Esophagus squamous epithelium (tissue), 5 donors: ENCODE measurements at places on chromosomes 6 and 20.

- no peak for DNase-seq
Measured at GRCh38 chr20:38181207-38181801, 16.2 kb upstream of the TGM2 start.

- DNase-seq, result no peak
Measured at GRCh38 chr6:111484633-111484930, 1.6 kb upstream of the REV3L start.

DNA sequence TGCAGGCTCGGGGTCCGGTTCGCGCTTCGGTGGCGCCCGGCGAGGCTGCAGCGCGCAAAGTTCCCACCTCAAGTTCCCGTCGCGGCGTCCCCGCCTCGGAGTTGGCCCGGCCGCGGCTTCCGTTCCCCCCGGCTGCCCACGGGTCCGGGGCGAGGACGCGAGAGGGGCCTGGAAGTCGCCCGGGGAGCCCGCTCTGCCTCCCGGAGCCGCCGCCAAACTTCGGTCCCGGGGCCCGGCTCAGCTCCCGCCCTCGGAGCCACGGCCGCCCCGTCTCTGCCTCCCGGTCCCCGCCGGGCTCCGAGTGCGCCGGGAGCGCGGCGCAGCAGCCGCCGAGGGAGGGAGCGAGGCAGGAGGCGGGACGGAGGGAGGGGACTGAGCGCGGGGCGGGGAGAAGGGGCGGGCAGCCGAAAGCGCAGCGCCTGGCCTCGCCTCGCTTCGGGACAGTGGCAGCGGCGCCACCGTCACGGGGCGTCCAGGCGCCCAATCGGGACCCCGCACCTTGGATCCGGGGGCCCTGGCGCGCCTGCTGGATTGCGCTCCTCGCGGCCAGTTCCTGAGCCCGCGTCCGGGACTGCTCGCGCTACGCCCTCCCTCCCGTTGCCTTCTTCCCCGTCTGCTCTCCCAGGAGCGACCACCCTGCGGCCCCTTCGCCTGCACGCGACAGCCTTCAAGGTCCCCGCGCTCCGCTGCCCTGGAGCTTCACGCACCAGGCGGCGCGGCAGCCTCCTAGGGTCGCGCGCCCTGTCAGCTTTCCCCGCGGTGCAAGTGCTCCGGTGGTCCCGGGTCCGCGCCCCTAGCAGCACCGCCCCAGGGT lies at the start of gene KCNG1:
Gene KCNG1 (minus strand): TSS at position 305 of the 814 bp plus-strand sequence. CDS start 12,769 bp downstream, outside the sequence.
- DNase-seq, result no peak

DNA sequence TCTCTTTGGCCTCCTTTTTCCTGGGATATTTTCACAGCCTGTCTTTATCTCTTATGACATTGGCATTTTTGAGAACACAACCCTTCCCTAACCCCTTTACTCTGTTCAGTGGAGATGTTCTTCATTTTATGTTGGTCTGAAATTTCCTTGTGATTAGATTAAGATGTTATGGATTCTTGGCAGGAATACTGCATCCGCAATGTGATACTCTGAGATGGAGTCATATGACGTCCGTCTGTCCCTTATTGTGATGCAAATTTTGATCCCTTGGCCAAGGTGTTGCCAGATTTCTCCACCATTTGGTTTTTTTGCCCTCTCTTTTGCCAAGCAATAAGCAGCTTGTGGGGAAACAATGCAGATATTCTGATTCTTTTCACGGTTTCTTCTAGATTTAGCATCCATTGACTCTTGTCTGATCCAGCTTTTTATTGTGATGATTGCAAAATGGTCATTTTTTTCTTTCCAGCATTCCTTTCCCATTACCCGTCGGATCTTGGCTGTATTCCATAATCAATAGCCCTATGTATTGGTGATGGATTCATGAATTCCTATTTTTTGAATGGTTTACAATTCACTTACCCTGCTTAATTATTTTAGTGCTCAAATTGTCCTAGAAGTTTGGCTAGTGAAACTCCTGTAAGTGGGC lies 85.1 kb downstream of the NCOA3 start:
- no peak for DNase-seq

DNA sequence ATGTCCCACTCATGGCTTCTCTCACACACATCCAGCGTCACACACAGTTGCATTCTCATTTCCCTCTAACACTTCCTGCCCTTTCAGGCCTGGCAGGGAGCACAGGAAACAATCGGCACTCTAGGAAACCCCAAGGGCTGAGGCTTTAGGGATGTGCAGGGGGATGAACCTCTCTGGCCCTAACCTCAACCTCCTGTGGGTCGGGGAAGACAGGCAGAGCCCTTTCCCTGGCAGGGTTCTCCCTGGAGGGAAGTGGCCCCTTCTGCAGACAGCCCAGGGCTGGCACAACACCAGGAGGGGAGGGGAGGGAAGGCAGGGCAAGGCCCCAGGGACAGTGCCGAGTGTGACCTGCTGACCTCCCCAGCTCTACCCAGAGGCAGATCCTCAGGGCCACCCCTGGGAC lies 2.7 kb downstream of the TEAD3 start:
- DNase-seq, result no peak

GRCh38 chr6:7542874-7543624 lies 1.6 kb downstream of the DSP start:
- no peak for DNase-seq

DNA sequence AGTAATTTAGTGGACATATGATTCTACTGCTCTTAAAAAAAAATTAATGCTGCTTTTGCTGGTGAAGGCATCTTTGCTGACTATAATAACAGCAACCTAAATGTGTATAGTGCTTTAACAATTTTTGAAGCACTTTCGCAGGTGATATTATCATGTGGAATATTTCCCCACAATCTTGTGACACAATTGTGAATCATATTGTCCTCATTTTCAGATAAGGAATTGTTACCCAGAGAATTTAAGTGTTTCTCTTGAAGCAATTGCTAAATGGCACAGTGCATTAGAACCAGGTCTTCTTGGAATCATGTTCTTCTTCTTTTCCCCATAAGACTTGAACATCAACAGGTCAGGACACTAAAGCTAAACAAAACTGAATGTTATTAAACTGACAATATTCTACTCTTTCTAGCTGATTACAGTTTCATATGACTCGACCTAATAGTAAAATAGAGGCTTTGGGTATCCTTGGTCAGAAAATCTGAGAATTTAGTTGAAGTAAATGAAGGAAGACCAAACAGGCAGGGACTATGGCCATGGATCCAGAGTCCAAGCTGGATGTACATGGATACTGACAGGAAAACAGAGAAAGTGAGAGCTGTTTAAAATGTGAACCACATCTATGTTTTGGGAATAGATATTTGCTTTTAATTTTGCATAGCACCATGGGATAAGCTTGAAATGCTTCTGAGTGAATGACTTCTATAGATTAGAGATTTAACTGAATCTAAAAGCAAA lies 121.8 kb upstream of the SLC35B3 start:
- no peak for DNase-seq

DNA sequence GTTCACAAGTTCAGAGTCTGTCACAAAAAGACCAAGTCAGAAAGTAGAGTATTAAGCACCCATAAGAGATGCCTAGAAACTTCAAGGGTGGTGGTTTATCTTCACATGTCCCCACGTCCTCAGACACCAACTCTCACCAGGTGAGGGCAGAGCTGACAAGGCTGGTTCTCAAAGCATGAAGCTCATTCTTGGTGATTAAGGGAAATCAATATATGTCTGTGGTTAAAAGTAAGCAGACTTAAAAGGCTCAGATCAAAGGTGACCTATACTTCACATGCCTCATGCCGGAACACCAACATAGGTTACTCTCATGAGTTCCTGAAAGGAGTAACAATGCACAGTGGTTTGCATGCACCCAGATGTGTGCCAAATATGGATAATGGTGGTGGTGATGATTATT lies 27.0 kb downstream of the IL17A start:
- no peak for DNase-seq

GRCh38 chr6:82995066-82995465 lies 70.6 kb downstream of the UBE3D start:
- no peak for DNase-seq

- no peak for DNase-seq
Measured at GRCh38 chr6:80214436-80215022, 108.1 kb downstream of the BCKDHB start.

- DNase-seq, result no peak
Measured at GRCh38 chr6:148836751-148837150, 89.9 kb downstream of the UST start.

- no peak for DNase-seq
Measured at GRCh38 chr6:57259064-57259463, 37.0 kb upstream of the RAB23 start.

- no peak for DNase-seq
Measured at GRCh38 chr6:24054388-24054787, 71.6 kb upstream of the NRSN1 start.

DNA sequence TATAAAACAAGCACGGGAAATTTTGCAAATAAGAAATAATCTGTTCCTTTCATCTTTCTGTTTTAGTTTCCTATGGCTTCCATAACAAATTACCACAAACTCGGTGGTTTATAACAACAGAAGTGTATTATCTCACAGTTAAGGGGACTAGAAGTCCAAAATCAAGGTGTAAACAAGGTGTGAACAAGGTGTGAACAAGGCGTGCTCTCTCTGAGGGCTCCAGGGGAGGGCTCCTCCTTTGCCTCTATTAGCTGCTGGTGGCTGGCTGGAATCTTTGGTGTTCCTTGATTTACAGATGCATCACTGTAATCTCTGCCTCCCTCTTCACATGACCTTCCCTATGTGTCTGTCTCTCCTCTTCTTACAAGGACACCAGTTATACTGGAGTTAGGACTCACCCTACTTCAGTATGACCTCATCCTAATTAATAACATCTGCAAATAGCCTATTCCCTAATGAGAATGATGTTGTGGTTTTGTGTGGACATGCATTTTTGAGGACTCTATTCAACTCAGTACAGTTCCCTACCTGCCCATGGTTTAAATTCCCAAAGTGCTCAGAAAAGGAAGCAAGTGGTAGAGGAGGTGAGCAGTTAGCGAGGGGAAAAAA lies 17.5 kb upstream of the BMP5 start:
- no peak for DNase-seq

DNA sequence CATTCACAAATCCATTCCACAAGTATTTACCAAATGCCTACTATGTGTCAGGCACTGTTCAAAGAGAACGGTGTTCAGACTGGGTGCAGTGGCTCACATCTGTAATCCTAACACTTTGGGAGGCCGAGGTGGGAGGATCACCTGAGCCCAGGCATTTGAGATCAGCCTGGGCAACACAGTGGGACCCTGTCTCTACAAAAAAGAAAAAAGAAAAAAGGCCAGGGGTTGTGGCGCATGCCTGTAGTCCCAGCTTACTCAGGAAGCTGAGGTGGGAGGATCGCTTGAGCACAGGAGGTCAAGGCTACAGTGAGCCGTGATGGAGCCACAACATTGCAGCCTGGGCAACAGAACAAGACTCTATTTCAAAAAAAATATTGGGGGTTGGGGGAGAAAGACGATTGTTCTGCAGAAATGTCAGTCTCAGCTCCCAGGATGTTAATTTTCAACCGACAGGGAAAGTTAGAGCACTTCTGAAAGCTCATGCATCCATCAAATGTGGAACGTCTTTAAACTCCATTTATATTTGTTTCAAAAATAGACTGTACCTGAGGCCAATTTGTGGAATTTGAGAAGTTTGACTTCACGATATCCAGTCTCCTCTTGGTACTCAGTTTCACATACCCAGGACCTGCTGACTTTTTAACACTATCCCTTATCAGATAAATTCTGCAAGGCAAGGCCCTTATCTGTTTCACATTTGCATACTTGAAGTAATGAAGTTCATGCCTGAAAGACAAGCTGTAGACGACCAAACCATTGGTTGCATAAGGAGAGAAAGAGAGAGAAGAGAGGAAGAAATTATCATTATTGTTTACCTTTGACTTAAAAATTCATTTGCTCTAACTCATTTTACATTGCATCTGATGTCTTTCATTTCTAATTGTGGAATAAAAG lies 14.8 kb upstream of the BTN3A2 start:
- no peak for DNase-seq

DNA sequence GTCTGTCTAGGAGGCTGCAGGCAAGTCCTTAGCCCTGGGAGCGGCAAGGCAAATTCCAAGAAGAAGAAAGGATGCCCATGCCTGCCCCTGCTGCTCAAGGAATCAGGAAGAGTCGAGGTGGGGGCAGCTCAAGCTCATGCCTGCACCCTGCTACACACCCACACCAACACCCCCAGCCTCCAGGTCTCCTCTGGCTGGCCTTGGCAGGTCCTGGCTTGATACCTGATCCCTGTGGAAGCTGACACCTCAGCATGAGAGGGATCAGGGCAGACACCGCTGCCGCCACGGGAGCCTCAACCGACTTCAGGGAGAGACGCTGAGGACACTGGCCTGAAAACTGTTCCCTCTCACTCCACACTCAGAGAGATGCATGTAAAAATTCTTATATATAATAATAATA lies 35.5 kb upstream of the MAFB start:
- DNase-seq, result no peak

- no peak for DNase-seq
Measured at GRCh38 chr6:151216804-151217203, 23.0 kb upstream of the AKAP12 start.

GRCh38 chr6:4814212-4814611 lies 38.0 kb downstream of the CDYL start:
- DNase-seq, result no peak

DNA sequence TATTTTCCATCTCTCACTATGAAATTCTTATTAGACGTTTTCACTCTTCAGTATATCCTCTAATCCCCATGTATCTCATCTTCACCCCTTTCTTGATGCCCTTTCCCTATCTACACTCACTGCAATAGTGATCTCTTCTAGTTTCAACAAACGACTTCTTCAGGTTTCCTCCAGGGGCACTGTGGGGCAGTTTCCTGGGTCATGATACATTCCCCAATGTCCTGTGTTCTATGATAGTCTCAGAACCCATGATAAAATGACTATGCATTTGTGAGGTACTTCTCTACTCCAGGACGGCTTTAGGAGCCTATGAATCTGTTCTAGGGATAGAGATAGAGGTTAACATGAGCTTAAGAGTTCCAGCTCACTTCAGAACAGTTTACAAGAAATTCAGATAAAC lies 183.3 kb downstream of the FOXC1 start:
- no peak for DNase-seq

DNA sequence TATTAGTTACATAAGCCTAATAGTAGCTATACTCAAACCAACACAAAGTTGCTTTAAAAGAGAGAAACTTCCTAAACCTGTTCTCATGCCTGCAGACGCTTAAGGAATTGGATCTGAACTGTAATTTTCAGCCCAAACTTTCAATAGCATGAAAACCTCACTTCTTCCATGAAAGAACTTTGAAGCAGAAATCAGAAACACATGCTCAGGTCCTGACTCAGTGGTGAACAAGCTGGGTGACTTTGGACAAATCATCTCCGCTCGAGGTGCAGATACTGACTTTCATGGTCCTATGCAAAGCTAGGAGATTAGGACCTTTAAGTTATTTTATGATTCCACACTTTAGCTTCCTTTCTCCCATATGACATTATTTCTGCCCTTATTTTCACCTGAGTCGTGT lies 36.5 kb downstream of the NOX3 start:
- DNase-seq, result no peak

GRCh38 chr20:3753098-3753497 lies 14.5 kb downstream of the ADISSP start:
- DNase-seq, result no peak

- DNase-seq, result no peak
Measured at GRCh38 chr6:27007020-27007419, 240.5 kb upstream of the PRSS16 start.

DNA sequence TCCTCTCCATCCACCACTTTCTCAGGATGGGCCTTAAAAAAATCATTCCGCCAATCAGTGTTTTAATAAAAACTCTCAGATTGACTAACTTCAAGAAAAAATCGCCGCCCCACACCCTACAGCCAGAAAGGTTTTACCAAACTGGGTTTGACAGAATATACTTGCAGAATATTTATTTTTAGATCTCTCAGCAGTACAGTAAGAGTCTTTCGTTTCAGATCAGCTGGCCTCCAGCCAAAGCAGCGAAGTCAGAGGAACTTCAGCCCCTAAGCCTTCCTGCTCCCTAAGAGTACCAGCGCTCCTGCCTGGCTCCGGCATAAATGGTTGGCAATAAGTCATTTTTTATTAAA lies 24.7 kb downstream of the TBC1D7 start:
- no peak for DNase-seq
